Stimulated activated CD8-positive, alpha-beta memory T cell treated with anti-CD3 and anti-CD28 coated beads, Interleukin-4, amount 100 ng/mL, for 1 hour (primary cell): ENCODE measurements at places on chromosomes 5 and 9.

DNA sequence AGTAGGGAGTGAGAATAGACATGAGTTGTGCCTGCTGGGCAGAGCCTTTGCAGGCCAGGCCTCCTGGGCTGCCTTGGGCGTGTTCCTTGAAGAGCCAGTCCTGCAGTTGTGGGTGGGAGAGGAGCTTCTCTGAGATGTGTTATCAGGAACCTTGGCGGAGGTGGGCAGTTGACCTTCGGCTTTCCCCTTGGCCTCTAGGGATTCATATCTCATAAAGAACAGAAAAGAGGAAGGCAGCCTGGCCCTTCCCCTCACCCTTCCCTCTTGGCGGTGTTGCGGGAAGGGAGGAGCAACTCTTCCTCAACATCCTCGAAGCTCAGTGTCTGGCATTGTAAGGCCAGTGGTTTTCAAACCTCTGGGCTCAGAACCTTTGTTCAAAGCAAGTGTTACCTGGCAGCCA, 59.2 kb downstream of the DAPK1 start:
- DNase-seq = no peak

DNA sequence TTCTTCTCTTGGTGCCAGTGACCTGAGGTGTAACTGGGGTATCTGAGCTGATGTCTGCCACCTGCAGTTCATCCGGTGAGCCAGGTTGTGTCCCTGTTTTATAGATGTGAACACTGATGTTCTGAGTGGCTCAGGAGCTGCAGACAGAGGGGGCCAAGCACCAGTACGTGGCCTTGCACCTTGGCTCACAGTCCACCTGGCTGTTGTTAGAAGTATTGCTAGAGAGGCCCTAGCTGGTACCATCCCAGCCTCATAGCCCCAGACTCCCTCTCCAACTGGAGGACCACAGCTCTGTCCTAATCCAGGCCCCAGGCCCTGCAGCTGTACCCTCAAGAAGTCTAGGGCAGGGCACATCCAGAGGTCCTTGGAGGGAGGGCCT, 16.2 kb downstream of the PHF2 start:
- DNase-seq = no peak

GRCh38 chr5:55146080-55146479, 13.9 kb upstream of the GPX8 start:
- DNase-seq = no peak

DNA sequence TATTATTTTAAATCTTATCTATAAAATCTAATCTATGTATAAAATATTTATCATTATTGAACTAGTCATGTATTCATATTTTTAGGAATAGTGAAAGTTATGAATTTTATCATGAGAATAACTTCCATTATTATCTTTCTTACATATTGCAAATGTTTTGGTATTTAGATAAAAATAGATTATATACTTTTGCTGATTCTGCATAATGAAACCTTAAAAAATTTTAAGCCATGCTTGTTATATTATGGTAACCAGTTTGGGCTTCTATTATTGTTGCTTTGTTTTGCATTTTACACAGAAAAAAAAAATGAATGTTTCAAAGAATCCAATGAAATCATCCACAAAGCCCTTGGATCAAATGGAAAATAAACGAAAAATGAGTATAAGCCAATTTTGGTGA, 772.5 kb downstream of the NR2F1-AS1 start:
- no peak for DNase-seq

GRCh38 chr5:111386832-111387162, 125.5 kb downstream of the STARD4 start:
- no peak for DNase-seq

DNA sequence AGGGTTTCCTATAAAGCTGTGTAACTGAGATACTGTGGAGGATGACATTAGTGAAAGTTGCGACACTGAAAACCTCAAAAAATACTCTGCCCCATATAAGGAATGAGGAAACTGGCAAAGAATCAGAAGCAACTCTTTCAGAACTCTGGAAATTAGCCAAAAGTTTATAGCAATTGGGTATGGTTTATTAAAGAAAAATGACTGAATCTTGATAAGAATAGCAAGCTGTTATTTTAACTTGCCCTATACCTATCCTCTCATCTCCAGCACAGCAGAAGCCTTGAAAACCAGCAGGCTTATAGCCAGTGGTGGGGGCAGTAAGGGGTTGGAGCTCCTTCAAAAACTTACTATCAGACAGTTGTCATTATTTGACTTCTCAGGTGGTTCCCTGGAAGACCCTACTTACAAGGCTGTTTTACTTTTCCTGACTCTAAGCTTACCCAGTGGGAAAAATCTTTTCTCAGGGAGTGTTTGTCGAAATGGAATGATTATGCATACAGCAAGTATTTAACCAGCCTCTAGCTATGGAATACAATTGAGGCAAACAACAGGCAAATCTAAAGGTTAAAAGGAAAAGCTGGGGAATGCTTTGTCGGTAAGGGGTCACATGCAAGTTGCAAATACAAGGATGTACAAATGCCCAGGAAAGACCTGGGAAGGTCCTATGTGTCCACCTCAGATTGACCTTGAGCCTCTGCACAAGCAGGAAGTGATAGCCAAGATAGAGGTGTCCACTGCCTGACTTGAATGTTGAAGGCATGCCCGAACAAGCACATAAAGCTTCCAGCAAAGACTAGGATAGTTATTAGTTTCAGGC, 21.0 kb upstream of the FAM151B start:
- DNase-seq = no peak

DNA sequence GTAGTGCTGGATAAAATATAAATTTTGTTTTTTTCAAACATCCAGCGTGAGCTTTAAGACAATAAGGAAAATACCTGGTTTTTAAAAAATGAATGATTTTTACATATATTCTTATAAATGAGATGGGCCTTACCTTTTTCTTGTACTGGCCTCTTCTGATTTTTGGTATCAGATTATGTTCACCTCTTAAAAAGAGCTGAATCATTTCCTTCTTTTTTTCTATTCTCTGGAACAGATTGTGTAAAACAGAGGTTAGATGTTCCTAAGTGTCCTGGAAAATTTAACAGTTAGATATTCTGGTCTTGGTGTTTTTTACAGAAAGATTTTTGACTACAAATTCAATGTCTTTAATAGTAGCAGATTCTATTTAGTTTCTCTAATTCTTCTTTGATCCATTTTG, 74.6 kb downstream of the NDUFAF2 start:
- DNase-seq = no peak

GRCh38 chr9:21395778-21396717, 10.8 kb upstream of the IFNA2 start:
- peak; percentile 46 for DNase-seq

DNA sequence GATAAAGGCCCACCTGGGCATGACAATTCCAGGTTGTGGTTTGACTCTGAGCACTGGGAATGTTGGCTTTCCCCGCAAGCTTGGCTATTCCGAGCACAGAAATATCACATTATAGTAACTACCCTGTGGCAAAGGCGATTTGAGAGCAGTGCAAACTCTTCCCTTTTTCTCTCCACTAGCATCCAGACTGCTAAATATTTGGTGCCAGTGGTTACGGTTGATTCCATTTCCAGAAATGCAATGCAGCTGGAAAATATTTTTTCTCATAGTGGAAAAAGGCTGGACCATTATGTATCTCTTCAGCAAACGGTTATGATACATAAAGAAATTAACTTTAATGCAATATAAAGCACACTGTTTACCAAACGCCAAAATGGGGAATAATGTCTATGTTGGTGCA, 158.0 kb downstream of the ENC1 start:
- no peak for DNase-seq

DNA sequence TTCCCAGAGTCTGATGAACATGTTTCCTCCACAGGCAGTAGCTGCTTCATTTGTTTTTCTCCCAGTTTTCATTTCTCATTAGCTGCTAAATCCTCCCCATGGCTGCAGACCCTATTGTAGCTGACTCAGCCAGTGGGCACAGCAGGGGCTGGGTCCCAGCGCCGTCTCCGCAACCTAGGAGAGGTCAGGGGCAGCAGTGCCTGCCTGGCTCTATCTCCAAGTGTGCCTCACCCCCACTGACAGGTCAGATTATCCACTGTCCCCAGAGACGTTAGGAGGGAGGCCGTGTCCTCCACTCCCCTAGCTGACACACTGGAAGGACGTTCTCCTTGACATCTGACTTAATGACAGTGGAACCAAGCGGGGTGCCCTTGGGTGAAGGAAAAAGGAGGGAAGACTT, 31.1 kb downstream of the KCNIP1 start:
- DNase-seq = no peak

DNA sequence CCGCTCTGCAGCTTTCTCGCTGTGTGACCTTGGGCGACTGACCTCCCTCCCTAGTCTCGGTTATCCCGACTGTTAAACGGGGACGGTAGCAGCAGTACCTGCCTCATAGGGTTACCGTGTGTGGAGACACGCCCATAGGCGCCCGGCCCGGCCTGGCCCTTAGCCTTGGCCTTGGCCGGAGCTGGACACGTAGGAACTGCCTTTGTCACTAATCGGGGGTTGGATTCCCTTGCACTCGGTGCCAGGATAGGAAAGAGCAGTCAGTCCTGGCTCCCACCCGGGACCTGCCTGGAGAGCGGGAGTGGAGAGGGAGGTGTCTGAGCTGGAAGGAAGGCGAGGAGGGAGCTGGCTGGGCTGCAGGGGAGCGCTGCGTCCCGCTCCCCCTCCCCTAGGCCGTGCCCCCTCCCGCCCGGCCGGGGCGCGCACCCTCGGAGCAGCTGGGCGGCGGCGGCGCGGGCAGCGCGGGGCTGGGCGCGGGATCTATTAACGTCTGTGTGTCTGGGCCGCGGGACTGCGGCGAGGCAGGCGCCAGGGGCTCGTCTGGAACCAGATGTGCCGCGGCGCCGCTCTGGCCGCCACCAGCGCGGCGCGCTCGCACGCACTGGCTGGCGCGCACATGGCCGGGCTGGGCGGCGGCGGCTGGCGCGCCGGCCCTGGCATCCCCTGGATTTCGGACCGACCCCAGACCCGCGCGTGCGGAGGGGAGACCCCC, 31.7 kb downstream of the PRRX2 start:
- DNase-seq = no peak

DNA sequence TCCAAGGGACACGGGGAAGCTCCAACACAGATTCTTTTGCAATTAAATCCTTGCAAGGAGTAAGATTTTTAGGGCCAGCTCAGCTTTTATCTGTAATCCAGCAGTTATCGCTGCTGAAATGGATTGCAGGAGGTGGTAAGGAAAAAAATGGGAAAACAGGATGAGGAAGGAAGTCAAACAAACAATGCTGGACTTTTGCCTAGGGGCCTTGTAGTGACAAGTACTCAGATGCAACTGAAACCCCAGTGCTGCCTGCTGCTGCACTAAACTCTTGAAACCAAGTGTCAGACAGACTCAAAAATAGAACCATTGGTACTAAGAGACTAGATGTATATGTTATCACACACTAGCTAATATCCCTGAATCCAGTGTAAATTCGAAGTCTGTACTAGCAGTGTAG, 309.2 kb downstream of the CTNND2 start:
- DNase-seq = no peak

- DNase-seq = no peak
Observed at GRCh38 chr5:160427607-160428006, 6.0 kb downstream of the PTTG1 start.

DNA sequence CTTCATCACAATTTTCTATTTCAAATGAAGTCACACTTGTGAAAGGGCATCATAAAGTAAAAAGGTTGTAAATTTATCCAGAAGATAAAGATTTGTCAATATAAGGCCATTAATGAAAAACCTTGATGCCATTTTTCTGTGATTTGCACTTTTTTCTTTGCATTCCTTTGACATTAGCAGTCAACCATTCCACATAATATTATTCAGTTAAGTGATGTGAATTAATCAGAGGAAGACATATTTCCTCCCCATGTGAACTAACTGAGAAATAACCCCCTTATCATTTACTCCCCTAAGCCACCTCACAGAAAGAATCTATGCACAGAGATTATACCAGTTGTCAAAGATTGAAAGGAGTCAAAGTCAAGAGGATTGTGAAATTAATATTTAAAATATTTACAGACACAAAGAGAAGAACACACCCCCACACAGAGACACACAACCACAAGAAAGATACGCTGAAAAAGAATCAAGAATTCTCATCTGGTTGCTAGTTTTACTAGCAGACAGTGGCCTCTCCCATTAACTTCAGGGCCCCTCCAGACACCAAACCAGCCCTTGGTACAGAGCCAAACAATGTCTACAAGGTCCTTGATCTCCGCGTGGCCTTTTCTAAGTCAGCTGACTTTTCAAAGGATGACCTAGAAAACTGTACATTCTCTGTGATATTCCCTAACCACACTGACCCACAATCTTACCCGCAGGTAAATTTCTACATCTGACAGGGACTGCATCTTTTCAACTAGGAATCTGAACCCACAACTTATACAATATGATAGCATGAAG, 29.5 kb downstream of the GNAQ start:
- DNase-seq = no peak

- DNase-seq = no peak
Observed at GRCh38 chr9:102966999-102967398, 28.1 kb upstream of the CYLC2 start.

DNA sequence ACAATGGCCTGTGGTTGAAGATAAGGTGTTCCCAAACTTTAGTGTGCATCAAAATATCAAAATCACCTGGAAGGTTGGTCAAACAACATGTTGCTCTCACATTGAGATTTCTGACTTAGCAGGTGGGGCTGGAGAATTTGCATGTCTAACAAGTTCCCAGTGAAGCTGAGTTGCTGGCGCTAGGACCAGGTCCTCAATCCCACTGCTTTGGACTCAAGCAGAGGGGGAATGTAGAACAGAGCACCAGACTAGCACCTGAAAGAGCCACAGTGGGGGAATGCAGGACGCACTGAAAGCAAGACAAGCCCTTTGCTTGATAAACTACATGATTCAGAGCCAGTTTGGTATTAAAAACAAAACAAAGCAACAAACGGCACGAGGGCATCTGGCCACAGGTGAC, 458.1 kb downstream of the MTRR start:
- DNase-seq = no peak

GRCh38 chr5:1108865-1109174, 3.0 kb downstream of the SLC12A7 start:
- DNase-seq = no peak

- no peak for DNase-seq
Observed at GRCh38 chr5:71586052-71586940, 844 bp upstream of the MCCC2 start.

DNA sequence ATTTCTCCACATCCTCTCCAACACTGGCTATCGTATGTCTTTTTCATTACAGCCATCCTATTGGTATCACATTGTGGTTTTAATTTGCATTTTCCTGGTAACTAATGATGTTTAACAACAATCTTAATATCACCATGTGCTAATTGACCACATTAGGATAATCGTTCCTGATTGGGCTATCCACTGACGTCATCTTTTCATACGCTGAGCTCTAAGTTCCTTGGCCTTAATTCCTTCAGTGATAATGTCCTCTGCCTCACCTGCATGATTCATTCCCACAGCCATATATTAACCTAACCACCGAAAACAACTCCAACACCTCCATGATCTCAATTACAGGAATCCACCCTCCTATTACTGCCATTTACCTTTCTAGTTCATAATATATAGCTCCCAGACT, 547.9 kb upstream of the BRINP1 start:
- DNase-seq = no peak

DNA sequence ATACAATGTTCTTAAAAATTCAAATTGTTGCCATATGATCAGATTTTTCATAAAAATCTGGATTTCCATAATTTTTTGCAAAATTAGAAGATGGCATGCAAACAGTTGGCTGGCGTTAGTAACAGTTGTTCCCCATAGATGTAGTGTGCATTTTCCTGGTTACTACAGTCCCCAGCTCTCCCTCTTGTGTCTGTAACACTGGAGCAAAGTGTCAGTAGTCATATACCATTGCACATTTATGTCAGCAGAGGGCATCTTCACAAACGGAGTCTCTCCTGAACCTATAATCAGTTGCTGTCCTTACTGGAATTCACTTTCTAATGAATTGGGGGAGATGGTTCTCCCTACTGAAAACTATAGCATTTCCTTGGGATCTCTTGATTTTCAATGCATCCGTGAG, 44.7 kb upstream of the DMAC1 start:
- no peak for DNase-seq
